ENCODE measurements at places on chromosomes 13 and 19.

- H3K27ac ChIP-seq, result peak overlapping the region; percentile 55
- no peaks in the 10 kb centered on the region for H3K36me3 ChIP-seq
- no peaks in the 10 kb centered on the region for H3K27me3 ChIP-seq
- no peak for DNase-seq
Measured at GRCh38 chr13:51416107-51416506, 36.7 kb downstream of the INTS6 start.

GRCh38 chr19:12667731-12668302, 1.2 kb downstream of the WDR83 start:
- no peaks in the 10 kb centered on the region for H3K27me3 ChIP-seq
- no peak overlapping the region for H3K27ac ChIP-seq
- no peak overlapping the region for H3K4me3 ChIP-seq
- DNase-seq, result no peak

DNA sequence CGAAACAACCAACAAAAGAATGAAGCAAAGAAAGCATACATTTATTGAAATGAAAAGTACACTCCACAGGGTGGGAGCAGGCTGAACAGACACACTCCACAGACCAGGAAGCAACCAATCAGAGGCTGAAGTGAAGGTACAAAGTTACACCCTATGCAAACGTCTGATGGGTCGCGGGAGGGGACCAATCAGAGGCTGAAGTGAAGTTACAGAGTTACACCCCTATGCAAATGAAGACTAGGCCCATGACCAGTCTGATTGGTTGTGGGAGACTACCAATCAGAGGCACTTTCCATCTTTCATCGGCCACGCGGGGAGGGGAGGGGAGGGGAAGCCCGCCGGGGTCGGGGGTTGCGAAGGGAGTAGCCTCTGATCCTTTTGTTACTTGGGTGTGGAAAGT, 12.4 kb upstream of the FBL start:
- DNase-seq, result peak; percentile 12
- H3K4me3 ChIP-seq, result no peak overlapping the region
- H3K27me3 ChIP-seq, result no peaks in the 10 kb centered on the region
- H3K4me1 ChIP-seq, result no peaks in the 10 kb centered on the region
- no peaks in the 10 kb centered on the region for H3K36me3 ChIP-seq

DNA sequence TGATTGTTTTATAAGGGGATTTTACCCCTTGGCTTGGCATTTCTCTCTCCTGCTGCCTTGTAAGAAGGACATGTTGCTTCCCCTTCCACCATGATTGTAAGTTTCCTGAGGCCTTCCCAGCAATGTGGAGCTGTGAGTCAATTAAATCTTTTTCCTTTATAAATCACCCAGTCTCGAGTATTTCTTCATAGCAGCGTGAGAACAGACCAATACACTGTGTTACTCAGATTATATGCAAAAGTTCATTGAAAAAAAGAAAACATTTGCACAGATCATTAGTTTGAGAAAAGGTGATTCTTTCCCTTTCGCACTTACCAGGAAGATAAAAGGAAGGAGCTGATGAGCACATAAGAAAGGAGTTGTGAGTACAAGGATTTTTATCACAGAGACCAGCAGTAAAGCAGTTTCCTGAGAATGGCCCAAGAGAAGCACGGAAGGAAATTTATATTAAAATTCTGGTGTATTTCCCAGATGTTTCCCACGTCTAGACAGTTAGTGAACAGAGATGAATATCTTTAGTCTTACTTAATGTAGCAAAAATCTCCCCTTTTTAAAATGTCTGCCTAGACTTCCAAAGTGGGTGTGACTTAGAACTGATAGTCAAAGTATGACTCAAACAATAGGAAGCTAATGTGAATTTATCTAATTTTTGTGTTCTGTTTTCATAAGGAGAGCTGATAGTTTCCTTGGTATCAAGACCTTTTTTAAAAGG, 431.8 kb upstream of the SGCG start:
- no peak for DNase-seq
- H3K4me3 ChIP-seq, result no peak overlapping the region
- no peaks in the 10 kb centered on the region for H3K27me3 ChIP-seq
- no peaks in the 10 kb centered on the region for H3K36me3 ChIP-seq
- H3K27ac ChIP-seq, result no peak overlapping the region

DNA sequence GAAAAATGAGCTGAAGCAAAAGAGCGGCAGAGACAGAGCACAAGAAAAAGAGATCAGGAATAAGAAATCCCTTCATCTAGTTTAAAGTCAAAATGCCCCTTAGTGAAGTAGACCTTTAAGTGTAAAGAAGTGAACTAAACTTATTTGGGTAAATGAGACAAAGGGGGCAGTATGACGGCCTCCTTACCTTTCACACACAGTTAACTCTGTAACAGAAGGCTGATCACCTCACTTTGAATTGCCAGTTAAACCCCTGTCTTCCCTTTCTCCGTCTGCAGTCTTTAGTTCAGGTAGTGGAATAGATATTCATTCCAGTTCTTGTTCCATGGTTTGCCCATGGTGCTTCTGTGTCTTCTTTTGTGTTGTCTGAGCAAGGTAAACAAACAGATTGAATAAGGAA, 1029.8 kb downstream of the DIAPH3 start:
- no peak overlapping the region for H3K27ac ChIP-seq
- DNase-seq, result no peak
- H3K4me3 ChIP-seq, result no peak overlapping the region
- H3K36me3 ChIP-seq, result no peaks in the 10 kb centered on the region

DNA sequence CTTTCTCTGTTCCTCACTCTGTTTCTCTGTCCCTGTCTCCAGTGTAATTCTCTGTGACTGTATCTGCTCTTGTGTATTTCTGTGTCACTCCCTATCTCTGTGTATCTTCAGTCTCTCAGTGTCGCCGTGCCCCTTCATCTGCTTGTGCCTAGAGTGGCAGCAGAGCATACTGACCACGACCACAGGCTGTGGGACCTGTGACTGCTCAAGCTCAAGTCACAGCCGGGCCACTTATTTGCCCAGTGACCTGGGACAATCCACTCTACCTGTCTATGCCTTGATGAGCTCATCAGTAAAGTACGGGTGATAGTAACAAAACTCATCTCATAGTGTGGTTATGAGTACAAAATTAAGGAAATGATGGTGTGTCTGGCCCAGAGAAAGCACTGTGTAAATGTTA, 8.7 kb downstream of the TMEM147 start:
- DNase-seq, result peak; percentile 23
- peaks cover 5% of the 10 kb centered on the region for H3K4me1 ChIP-seq
- H3K36me3 ChIP-seq, result no peaks in the 10 kb centered on the region
- peaks cover 18% of the 10 kb centered on the region for H3K27me3 ChIP-seq
- H3K27ac ChIP-seq, result no peak overlapping the region

GRCh38 chr19:55106591-55106990, 10.8 kb downstream of the PPP1R12C start:
- no peaks in the 10 kb centered on the region for H3K27me3 ChIP-seq
- H3K4me3 ChIP-seq, result no peak overlapping the region
- peaks cover 6% of the 10 kb centered on the region for H3K4me1 ChIP-seq
- DNase-seq, result no peak
- H3K27ac ChIP-seq, result no peak overlapping the region

DNA sequence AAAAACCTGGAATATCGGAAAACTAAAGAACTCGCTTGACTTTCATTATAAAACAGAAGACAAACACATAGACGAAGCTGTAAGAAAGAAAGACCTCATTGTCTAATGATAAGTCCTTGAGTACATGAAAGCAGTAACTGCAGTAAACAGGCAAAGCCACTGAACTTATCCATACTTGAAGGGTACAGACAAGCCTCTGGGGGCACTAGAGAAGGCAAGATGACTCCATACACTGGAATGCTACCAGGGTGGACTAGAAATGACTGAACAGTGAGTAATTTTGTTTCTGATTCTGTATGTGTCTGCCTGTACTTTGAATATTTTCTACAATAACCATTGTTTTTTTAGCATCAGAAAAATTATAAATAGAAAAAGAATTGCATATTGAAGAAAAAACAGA, 507.9 kb downstream of the UQCRFS1 start:
- H3K36me3 ChIP-seq, result no peaks in the 10 kb centered on the region
- H3K27me3 ChIP-seq, result no peaks in the 10 kb centered on the region
- no peak overlapping the region for H3K4me3 ChIP-seq
- no peak for DNase-seq
- no peaks in the 10 kb centered on the region for H3K4me1 ChIP-seq

- no peaks in the 10 kb centered on the region for H3K4me1 ChIP-seq
- DNase-seq, result peak; percentile 71
- H3K36me3 ChIP-seq, result no peaks in the 10 kb centered on the region
- H3K27me3 ChIP-seq, result peaks cover 20% of the 10 kb centered on the region
Measured at GRCh38 chr13:112346173-112346898, 29.8 kb upstream of the SPACA7 start.

GRCh38 chr19:35451338-35452096, 3.5 kb downstream of the FFAR2 start:
- no peak overlapping the region for H3K27ac ChIP-seq
- H3K27me3 ChIP-seq, result peaks cover 40% of the 10 kb centered on the region

DNA sequence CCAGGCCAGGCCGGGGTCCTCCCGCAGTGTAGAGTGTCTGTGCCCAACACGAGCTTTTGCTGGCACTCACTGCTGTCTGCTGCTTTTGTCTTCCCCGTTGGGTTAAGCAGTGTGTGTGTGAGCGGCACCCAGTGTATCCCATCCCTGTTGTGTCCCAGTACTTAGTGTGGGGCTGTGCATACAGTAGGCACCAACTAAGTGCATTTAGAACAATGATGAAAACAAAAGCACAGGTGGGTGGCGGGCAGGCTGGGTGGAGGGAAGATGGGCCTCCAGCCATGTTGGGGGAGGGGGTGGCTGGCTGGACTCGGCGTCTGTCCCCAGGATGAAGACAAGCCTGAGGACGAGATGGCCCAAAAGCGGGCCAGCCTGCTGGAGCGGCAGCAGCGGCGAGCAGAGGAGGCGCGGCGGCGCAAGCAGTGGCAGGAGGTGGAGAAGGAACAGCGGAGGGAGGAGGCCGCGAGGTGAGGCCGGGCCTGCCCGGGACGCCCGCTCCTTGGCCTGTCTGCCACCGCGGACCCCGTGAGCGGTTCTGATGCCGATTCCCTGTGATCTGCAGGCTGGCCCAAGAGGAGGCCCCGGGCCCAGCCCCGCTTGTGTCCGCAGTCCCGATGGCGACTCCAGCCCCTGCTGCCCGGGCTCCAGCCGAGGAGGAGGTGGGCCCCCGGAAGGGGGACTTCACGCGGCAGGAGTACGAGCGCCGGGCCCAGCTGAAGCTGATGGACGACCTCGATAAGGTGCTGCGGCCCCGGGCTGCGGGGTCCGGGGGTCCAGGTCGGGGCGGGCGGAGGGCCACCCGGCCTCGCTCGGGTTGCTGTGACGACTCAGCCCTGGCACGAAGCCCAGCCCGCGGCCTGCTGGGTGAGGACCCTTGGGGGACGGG, 14.2 kb downstream of the XAB2 start:
- H3K36me3 ChIP-seq, result peaks cover 28% of the 10 kb centered on the region
- H3K27me3 ChIP-seq, result no peaks in the 10 kb centered on the region
- H3K4me3 ChIP-seq, result no peak overlapping the region
- H3K27ac ChIP-seq, result no peak overlapping the region
- DNase-seq, result no peak
- no peaks in the 10 kb centered on the region for H3K4me1 ChIP-seq

GRCh38 chr19:35559281-35559659, 4.2 kb downstream of the ATP4A start:
- peaks cover 5% of the 10 kb centered on the region for H3K4me1 ChIP-seq
- no peak overlapping the region for H3K27ac ChIP-seq
- no peak overlapping the region for H3K4me3 ChIP-seq

- DNase-seq, result no peak
- no peak overlapping the region for H3K4me3 ChIP-seq
- no peak overlapping the region for H3K27ac ChIP-seq
- peaks cover 66% of the 10 kb centered on the region for H3K27me3 ChIP-seq
Measured at GRCh38 chr19:29724746-29725145, 9.7 kb upstream of the C19orf12 start.

DNA sequence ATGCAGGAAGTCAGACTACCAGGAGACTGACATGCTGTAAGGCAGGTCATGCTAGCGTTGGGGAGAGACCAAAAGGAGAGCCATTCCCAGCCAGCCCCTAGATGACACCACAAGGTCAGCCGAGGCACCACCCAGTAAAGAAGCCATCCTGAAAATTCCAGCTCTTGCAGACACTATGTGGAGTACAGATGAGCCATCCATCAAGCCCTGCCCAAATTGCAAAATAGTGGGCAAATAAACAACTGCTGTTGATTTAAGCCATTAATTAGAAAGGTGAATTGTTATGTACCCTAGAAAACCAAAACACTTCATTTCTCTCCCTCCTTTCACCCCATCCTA, 82.1 kb downstream of the TBC1D4 start:
- no peak overlapping the region for H3K27ac ChIP-seq
- DNase-seq, result no peak
- H3K27me3 ChIP-seq, result no peaks in the 10 kb centered on the region
- no peaks in the 10 kb centered on the region for H3K4me1 ChIP-seq
- no peaks in the 10 kb centered on the region for H3K36me3 ChIP-seq

GRCh38 chr19:58559275-58560006, 1.0 kb upstream of the UBE2M start:
- H3K4me3 ChIP-seq, result peak overlapping the region; percentile 90
- peaks cover 16% of the 10 kb centered on the region for H3K36me3 ChIP-seq
- H3K27ac ChIP-seq, result peak overlapping the region; percentile 95
- no peaks in the 10 kb centered on the region for H3K27me3 ChIP-seq
- DNase-seq, result peak; percentile 95

DNA sequence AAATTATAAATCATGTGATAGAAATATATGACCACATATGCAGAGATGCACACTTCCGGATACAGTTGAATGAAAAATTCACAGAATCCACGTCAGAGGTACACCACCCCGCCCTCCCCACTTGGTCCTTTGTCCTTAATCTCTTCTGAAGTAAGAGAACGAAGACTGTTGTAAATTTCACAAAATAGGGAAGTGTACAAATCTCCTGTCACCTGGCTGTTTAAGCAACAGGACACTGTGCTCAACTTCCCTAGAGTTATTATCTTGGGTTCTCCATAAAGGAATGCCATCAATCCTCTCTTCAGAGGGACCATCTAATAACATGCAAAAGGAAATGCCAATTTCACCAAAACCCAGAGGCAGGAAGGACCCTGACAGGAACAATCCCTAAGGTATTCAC, 10.5 kb upstream of the CEACAM6 start:
- H3K27ac ChIP-seq, result no peak overlapping the region
- H3K36me3 ChIP-seq, result no peaks in the 10 kb centered on the region
- no peaks in the 10 kb centered on the region for H3K27me3 ChIP-seq
- peaks cover 21% of the 10 kb centered on the region for H3K4me1 ChIP-seq
- DNase-seq, result no peak
